CD4-positive, alpha-beta T cell treated with Interleukin-1 beta for 1 hour (primary cell): ENCODE measurements at places on chromosomes 7 and 10.

DNA sequence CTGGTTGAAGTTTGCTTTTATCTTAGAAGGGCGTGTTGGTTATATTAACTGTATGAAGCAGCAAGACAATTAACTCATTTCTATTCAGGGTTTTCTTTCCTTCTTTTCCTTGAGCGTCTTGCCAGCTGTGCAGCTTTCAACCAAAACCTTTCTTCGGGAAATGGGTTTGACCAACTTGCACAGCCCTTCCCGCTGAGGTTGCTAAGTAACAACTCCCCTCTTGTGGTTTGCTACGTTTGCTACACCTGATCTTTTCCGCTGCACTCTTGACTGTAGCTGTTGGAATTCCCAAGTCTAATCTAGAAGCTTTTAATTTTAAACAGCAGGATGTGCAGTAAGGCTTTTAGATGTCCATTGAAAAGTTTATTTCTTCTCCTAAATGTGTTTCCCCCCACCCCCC, 116.9 kb downstream of the CDCA7L start:
- DNase-seq, result no peak

- DNase-seq, result no peak
These were observed 339.2 kb downstream of the LRMDA start for GRCh38 chr10:75770626-75771081.

GRCh38 chr7:33868166-33868565, 37.2 kb upstream of the BMPER start:
- DNase-seq, result no peak

- no peak for DNase-seq
These were observed 53.7 kb downstream of the VKORC1L1 start for GRCh38 chr7:65926588-65926987.

GRCh38 chr10:97154781-97155180, 31.0 kb downstream of the SLIT1 start:
- no peak for DNase-seq

DNA sequence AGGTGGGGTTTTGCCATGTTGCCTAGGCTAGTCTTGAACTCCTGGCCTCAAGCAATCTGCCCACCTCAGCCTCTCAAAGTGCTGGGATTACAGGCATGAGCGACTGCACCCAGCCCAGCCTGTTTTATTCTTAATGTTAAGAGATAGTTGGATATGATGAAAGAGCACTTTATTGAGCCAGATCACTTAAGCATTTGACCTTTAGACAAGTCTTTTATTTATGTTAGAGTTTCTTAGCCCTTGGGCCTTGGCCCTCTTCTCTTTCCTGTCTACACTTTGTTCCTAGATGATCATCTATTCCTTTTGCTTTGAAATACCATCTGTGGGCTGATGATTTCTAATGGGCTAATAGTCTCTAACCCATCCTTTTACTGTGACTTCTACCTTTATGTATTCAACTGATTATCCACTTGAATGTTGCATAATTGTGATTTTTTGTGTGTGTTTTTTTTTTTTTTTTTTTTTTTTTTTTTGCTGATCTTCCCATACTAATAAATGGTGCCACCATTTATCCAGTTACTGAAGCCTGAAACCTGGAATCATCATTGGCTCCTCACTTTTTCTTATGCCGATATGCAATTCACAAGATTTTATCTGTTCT, 34.8 kb downstream of the BTRC start:
- no peak for DNase-seq

DNA sequence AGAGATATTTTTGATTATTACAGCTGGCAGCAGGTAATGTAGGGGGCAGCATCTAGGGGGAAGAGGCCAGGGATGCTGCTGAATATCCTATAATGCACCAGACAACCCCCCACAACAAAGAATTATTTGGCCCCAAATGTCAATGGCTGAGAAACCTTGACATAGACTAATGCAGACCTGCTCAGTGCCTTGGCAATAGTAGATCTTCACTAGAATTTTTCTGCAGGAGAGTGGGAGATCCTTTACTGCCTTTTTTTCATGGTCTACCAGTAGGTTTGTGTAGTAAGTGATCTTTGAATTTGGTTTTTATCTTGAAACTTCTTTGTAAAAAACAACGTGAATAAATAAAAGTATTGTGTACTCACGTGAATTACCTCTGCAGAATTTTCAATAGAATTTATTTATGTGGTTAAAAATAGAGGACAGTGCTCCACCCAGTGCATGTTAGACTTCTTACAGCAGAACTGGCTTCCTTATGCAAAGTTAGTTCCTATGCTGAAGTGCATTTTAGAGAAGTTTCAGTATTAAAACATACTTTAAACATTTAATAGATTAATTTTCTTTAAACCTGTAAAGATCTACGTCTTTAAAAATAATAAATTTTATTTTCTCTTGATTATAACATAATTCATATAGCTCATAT, 199.6 kb upstream of the HDAC9 start:
- DNase-seq, result no peak

GRCh38 chr10:132515811-132516726, 21.5 kb upstream of the INPP5A start:
- no peak for DNase-seq

GRCh38 chr7:47735431-47736345, 153.8 kb upstream of the TNS3 start:
- DNase-seq, result no peak

GRCh38 chr10:125004571-125005311, 62.8 kb downstream of the ZRANB1 start:
- no peak for DNase-seq

DNA sequence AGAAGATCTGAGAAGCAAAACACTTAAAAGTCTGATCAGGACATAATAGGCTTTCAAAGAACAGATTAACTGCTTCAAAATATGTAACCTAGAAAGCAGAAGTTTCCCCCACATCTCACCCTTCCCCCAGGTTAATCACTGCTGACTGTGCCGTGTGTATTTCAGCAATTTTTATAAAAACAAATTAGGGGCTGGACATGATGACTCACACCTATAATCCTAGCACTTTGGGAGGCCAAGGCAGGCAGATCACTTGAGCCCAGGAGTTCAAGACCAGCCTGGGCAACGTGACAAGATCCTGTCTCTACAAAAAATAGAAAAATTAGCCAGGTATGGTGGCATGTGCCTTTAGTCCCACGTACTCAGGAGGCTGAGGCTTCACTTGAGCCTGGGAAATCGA, 67.6 kb upstream of the GATA3 start:
- DNase-seq, result no peak

DNA sequence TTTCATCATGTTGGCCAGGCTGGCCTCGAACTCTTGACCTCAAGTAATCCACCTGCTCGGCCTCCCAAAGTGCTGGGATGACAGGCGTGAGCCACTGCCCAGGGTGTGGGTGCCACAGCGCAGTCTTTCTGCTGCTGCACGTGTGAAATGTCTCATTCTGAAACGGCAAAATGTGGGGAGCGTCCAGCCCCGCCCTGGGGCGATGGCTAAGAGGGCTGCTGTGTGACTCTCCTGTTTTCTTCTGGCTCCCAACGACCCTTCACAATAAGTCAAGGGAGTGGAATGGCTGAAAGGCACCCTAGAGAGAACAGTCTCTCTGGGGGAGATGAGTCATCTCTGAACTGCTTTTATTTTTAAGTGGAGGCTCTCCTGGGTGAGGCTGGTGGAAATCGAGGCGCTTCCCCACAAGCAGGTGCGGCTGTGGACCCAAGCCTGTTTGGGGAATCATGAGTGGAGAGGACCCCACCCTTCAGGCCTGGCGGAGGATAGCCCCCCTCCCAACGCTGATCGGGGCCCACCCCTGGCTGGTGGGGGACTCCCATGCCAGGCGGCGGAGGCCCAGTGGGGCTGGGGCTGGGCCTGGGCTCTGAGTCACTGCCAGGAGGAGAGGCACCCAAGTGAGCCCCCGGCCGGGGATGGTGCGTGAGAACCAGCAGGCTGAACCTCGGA, 18.0 kb downstream of the ADAP1 start:
- no peak for DNase-seq

GRCh38 chr10:63765126-63765525, 243.9 kb downstream of the REEP3 start:
- DNase-seq, result no peak

DNA sequence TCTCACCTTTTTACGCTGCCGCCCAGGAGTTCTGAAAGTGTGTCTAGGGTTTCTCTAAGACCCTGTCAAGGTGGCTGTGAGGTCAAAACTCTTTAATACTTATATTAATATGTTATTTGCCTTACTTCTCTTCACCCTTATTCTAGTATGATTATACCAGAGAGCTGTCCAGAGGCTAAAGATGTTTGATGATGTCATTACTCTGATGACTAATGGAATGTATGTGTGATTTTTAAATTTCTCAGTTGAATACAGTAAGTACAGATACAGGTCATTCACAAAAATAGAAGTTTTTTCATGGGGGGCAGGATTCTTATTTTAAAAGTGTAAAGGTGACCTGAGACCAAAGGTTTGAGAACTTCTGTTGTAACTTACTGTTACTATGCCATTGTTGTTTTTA, 150.6 kb upstream of the FOXP2 start:
- DNase-seq, result no peak

GRCh38 chr10:43295436-43295835, 28.6 kb upstream of the RASGEF1A start:
- DNase-seq, result no peak

DNA sequence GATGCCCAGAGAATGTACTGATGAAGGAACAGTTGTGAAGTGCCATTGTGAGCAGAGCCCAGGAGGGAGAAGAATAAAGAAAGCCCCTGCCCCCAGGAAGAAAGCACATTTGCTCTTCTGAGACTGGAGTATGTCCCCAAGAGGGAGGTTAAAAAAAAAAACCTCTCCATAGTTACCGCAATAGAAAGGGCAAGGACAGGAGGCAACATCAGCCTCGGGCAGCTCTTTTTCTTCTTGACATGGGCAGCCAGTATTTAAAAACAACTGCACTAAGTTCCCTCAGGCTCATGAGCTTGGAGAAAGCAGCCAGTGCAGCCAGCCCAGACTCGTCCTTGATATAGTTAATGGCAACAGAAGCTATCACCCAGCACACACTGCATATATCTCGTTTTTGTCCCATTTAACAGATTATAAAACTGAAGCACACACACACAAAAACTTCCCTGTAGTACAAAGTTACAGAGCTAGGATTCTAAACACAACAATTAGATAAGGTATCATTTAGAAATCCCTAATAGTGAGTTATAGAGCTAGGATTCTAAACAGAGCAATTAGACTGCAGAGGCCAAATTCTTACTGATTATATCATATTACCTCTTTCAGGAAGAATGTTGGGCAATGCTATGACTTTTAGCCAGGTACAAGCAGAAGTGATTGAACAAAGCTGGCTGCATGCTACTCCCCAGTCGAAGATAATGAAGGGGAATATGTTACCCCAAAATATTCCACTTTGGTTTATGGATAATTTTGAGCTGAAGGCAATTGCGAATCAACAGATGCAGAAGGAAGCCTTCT, 823.5 kb downstream of the GRID1 start:
- no peak for DNase-seq

DNA sequence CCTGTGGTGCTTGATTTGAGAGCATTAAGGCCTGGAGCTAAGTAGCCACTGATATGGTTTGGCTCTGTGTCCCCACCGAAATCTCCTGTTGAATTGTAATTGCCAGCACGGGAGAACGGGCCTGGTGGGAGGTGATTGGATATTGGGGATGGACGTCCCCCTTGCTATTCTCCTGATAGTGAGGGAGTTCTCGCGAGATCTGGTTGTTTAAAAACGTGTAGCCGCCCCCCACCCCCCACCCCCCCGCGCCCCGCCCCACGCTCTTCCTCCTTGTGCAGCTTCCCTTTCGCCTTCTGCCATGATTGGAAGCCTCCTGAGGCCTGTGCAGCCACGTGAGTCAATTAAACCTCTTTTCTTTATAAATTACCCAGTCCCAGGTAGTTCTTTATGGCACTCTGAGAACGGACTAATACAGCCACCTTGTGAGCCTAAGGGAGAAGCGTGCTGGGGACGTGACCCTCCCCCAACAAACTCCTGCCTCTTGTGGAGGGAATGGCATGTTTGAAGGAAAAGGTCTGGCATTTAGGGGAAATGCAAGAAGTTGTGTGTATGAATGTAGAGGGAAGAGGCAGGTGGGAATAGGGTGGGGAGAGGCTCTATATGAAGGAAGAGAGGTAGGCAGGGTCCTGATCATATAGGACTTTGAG, 118.0 kb upstream of the KMT2C start:
- DNase-seq, result no peak
